ENCODE measurements at places on chromosomes 16 and 17.

GRCh38 chr16:77564791-77565390, 130.1 kb upstream of the ADAMTS18 start:
- no peak for DNase-seq

DNA sequence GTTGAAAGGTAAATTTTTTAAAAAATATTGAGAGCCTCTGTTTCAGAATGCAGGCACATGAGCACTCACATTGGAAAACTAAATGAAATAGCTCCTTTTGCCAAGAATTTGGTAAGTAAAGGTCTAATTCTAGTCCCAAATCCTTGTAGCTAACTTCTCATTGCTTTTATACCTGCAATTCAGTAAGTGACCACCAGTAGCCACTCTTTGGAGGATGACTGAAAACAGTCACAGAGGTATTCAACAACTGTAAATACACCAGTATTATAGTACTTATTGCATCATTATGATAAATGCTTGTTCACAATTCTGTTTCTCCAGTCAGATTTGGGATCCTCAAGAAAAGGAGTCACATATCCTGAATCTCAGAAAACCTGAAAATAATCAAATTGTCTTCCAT, 562.4 kb upstream of the CDH11 start:
- DNase-seq = no peak

DNA sequence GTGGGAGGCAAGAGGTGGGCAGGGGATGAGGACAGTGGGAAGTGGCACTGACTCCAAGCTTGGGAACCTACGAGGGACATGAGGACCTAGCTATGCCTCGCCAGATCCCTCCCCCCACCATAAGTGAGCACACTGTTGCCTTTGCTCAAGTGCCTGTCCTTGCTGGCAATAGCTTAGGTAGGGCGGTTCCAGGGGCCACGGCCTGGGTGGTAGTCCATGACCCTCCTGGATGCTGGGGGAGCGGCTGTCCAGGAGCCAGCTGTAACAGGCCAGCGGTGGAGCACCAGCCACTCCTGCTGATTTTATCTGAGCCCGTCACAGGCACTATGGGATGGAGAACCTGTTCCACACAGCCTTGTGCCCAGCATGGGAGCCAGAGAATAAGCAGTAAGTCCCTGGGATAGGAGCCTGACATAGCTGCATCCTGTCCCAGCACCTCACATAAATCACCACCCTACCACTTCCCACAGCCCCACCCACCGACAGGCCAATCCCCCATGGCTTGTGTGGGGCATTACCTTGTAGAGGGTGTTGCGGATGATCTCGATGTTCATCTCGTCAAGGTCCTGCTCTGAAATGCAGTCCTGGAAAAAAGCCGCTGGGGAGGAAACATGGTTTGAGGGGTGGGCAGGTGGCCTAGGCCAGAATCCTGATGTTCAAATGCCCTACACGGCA, 11.8 kb downstream of the HSD11B2 start:
- no peak for DNase-seq

DNA sequence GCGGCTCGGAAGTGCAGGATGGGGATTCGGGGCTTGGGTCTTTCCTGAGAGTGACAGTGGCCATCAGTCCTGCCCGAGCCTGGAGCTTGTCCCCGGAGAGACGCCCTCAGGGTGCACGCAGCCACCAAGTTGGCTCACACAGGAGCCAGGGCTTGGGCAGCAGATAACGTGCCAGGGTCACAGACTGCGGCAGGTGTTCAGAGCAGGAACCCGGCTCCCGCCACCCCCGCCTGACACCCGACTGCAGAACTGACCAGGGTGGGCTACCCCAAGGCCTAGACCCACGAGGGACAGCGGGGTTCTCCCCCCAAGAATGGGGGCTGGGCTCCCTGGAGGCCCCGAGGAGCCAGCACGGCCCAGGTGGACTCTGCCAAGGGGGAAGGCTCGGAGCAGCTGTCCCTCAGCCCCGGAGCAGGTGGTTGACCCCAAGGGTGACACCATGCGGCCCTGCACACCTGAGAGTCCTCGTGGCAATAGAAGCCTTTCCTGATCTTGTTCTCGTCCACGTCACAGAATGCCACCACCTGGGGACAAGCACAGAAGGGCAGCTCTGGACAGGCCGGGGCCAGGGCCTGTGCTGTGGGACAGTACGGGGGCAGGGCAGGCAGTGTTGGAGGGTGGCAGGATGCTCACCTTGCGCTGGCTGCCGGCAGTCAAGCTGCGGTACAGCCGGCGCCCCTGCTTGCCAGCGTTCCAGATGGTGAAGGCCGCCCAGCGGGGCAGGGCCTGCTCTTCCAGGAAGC, 117.1 kb upstream of the ZNF750 start:
- no peak for DNase-seq

GRCh38 chr16:75761108-75761507, 34.8 kb upstream of the CPHXL start:
- DNase-seq = no peak

DNA sequence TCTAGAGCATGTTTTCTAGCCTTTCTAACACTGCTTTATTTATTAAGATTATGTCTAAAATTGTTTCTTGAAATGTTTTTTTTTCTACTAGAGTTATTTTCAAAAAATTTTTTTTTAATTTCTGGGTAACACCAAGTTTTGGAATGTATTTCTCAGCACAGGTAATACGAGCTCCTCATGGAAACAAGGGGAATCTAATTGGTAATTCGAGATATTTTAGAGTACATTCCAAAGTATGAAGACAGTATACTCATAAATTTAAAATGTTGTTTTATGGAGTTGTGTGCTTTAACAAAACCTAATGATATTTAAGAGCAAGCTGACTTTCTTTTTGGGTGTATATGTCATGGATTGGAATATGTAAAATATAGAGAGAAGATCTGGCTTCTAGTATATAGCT, 42.4 kb downstream of the OMG start:
- DNase-seq = no peak

DNA sequence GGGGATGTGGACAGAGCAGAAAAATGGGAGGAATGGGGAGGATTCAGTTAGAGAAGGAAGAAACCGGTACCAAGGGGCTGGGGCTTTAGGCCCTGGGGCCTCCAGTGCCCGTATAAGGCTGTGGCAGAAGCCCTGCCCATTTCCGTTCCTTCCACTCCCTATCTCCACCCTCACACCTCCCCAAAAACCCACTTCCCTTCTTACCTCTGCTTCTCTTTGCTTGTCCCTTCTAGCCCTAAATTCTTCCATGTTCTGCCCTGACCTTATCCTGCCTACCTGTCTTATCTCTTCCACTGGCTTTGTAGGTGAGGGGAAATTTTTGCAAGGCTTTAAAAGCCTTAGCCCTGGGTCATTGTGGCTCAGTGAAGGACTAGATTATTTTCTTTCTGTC, 4.1 kb downstream of the RNF167 start:
- no peak for DNase-seq

DNA sequence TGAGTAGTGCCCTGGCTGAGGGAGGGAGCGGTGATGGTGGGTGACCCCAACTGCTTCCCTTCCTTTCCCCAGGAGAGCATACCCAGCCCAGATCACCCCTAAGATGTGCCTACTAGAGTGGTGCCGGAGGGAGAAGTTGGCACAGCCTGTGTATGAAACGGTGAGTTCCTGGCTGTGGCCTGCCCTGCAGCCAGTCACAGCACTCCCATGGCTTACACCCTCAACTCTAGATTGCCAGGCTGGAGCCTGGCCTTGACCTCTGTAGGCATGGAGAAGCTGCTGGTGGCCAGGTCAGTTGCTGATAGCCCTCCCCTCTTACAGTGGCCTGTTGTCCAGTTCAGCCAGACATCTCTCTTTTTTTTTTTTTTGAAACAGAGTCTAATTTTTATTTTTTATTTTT, 8.6 kb upstream of the NFATC3 start:
- DNase-seq = no peak

GRCh38 chr17:7993972-7994589, 8.3 kb upstream of the GUCY2D start:
- DNase-seq = no peak

GRCh38 chr17:12342609-12343435, 322.1 kb downstream of the MAP2K4 start:
- DNase-seq = no peak

GRCh38 chr16:68361485-68361884, 50.7 kb downstream of the PRMT7 start:
- no peak for DNase-seq

GRCh38 chr16:83587201-83587600, 220.6 kb upstream of the HSBP1 start:
- no peak for DNase-seq

Data from stimulated activated CD8-positive, alpha-beta memory T cell treated with anti-CD3 and anti-CD28 coated beads, Interleukin-4, amount 100 ng/mL, for 4 hours (primary cell).